ENCODE measurements at places on chromosomes 16 and 17. TPM values are rescaled to one million over a fixed set of nuclear protein-coding genes. Genes with fewer than 3 reads are reported as not detected.
A peak's percentile ranks its signal among the peaks of the same experiment; 100 is the strongest.

DNA sequence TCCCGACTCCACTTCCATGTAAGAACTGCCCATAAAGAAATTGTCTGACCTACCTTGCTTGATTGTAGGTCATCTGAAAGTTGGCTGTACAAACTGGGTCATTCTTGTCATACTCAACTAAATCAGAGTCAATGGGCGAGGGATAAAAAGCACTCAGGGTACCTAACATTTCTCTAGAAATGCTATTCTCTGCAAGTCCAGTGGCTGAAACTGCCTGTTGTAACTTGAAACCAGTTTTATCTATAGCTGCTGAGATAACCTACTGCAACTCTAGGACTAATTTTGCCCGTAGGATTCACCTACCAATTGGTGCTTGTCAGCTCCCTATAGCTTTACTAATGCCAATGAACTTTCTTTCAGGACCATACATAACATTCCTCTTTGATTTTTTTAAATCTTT is 100.1 kb upstream of the GRIN2A start:
- no peaks in the 10 kb centered on the region for H3K4me1 ChIP-seq
- no peaks in the 10 kb centered on the region for H3K27me3 ChIP-seq
- no peaks in the 10 kb centered on the region for H3K36me3 ChIP-seq
- no peak for DNase-seq
- no peak overlapping the region for H3K4me3 ChIP-seq

PDXDC1 gene
- 86.7 TPM for total RNA-seq

- H3K36me3 ChIP-seq, result no peaks in the 10 kb centered on the region
- no peaks in the 10 kb centered on the region for H3K27me3 ChIP-seq
- no peak overlapping the region for H3K27ac ChIP-seq
- DNase-seq, result no peak
- H3K4me3 ChIP-seq, result no peak overlapping the region
- H3K4me1 ChIP-seq, result peaks cover 11% of the 10 kb centered on the region
Observed at GRCh38 chr17:58527949-58528348, 13.5 kb upstream of the MTMR4 start.

- H3K4me1 ChIP-seq, result no peaks in the 10 kb centered on the region
- no peaks in the 10 kb centered on the region for H3K36me3 ChIP-seq
- no peaks in the 10 kb centered on the region for H3K27me3 ChIP-seq
- no peak for DNase-seq
- no peak overlapping the region for H3K4me3 ChIP-seq
Observed at GRCh38 chr17:67021743-67022450, 22.5 kb upstream of the CACNG1 start.

RAB26 gene
- total RNA-seq, result 0.44 TPM

DNA sequence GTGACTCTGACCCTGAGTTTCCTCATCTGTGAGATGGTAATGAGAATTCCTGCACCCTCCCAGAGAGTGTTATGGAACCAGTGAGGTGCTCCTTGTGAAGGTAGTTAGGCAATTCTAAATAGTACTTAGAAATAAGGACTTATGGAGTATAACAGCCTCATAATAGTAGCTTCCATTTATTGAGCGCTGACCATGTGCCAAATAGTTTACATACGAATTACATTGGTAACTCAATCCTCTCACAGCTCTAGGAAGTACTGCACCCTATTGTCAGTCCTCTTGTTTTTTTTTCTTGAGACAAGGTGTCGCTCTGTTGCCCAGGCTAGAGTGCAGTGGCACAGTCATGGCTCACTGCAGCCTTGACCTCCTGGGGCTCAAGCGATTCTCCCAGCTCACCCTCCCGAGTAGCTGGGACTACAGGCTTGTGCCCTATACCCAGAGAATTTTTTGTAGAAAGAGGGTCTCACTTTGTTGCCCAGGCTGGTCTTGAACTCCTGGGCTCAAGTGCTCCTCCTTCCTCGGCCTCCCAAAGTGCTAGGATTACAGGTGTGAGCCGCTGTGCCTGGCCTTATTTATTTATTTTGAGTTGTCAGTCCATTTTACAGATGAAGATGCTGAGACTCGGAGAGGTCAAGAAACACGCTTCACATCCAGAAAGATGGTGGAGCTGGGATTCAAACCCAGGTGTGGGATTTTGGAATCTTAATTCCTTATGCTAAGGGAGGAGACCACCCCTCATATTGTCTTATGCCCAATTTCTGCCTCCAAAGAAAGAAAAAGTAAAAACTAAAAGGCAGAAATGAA is 2.9 kb downstream of the TNS4 start:
- H3K27me3 ChIP-seq, result no peaks in the 10 kb centered on the region
- H3K4me1 ChIP-seq, result no peaks in the 10 kb centered on the region
- H3K4me3 ChIP-seq, result no peak overlapping the region
- DNase-seq, result no peak

- no peak overlapping the region for H3K4me3 ChIP-seq
- no peaks in the 10 kb centered on the region for H3K36me3 ChIP-seq
- no peaks in the 10 kb centered on the region for H3K27me3 ChIP-seq
- H3K4me1 ChIP-seq, result no peaks in the 10 kb centered on the region
- H3K27ac ChIP-seq, result no peak overlapping the region
Observed at GRCh38 chr17:71486261-71486660, 634.6 kb upstream of the SOX9 start.

- DNase-seq, result peak; percentile 81
- H3K27ac ChIP-seq, result peak overlapping the region; percentile 37
- no peaks in the 10 kb centered on the region for H3K36me3 ChIP-seq
Observed at GRCh38 chr16:84518804-84519341, 14.4 kb upstream of the MEAK7 start.

PAQR4 gene
- 1.7 TPM for total RNA-seq

DNA sequence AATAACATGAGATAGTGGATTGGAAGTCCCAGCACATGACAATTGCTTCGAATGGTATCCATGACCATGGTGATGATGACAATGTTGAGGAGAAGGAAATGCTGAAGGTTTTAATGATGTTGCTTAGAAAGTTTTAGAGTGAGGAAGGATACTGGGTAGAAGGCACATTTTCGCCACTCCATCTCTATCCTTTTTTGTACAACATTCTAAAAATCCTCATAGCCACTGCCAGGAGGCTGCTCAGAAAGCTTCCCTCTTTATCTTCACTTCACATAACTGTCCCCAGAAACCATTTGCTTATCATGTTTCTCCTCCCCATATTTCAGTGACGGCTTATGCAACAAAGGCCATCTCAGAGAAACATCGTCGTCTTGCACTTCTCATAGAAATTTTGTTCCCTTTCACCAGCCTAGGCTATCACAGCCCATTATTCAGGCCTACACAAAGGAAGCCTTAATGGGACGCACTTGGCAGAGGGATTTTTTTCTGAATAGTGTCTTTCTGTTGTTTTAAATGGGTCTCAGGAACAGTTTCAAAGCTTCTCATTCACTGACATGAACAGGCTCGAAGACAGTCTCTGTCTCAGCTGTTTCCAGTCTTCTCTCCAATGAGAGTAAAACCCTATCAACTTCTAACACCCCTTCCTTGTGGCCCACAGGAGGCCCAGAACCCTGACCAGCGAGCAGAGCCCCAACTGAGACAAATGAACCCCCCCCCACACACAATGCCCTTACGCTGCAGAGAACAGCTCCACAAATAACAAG is 506.7 kb downstream of the HAPSTR1 start:
- no peak overlapping the region for H3K4me3 ChIP-seq
- no peaks in the 10 kb centered on the region for H3K27me3 ChIP-seq
- no peak for DNase-seq
- H3K4me1 ChIP-seq, result no peaks in the 10 kb centered on the region

FTSJ3 gene
- 62.1 TPM for total RNA-seq

AANAT gene
- not detected for total RNA-seq

DNA sequence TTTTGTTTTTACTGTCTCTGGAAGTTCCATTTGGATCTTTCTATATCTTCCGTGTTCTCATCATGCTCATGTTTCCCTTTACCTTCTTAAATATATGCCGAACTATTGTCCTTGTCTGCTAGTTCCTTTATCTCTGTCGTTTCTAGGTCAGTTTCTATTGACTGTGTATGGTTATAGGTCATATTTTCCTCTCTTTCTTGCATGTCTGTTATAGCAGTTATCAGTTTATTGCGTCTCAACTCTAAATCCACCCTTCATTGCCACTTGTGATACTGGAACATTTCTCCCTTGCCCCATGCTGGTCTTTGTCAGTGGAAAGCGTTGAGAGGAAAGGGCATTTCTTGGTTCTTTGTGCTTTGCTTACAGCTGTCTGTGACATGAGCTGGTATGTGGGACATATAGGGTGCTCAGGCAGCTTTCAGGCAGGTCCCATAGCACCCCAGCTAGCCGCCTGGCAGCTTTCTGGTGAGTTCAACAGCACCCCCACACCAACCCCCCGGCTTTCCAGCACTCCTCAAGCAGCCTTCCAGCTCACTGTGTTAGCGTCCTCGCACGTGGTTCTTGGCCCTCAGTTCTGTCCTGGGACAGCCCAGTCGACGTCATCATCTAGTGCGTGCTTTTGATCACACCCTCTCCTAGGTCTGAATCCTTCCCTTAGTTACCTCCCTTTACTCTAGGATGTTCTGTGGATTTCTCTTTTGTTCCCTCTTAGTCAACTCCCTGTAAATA is 15.4 kb upstream of the DNASE1 start:
- peaks cover 13% of the 10 kb centered on the region for H3K36me3 ChIP-seq
- no peak overlapping the region for H3K4me3 ChIP-seq
- H3K4me1 ChIP-seq, result peaks cover 13% of the 10 kb centered on the region
- H3K27me3 ChIP-seq, result no peaks in the 10 kb centered on the region
- H3K27ac ChIP-seq, result no peak overlapping the region

DNA sequence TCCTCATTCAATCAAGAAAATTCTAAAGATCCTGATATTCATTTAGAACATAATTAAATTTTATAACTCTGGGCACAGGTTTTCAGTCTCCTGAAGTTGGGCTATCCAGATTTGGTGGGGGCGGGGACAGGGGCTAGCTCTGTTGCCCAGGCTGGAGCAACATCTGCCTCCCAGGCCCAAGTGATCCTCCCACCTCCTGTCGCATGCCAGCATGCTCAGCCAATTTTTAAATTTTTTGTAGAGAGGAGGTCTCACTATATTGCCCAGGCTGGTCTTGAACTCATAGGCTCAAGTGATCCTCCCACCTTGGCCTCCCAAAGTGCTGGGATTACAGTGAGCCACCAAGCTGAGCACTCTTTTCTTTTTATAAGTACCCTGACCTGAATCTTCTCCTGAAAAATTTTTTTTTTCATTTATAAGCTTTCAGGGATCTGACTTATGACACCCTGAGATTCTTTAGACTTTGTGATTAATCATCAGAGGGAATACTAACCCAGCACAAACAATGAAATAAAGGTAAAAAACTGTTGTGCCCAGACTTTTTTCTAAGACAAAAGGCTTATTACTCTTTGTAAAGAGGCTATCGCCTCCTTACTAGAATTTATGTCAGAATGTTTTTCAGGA is 62.6 kb downstream of the TUBD1 start:
- peaks cover 78% of the 10 kb centered on the region for H3K4me1 ChIP-seq
- no peaks in the 10 kb centered on the region for H3K27me3 ChIP-seq
- H3K27ac ChIP-seq, result peak overlapping the region; percentile 74
- no peak overlapping the region for H3K4me3 ChIP-seq

MYCBPAP gene
- total RNA-seq, result 6.8 TPM

EVPL gene
- total RNA-seq, result not detected

SEPTIN12 gene
- not detected for total RNA-seq

DNA sequence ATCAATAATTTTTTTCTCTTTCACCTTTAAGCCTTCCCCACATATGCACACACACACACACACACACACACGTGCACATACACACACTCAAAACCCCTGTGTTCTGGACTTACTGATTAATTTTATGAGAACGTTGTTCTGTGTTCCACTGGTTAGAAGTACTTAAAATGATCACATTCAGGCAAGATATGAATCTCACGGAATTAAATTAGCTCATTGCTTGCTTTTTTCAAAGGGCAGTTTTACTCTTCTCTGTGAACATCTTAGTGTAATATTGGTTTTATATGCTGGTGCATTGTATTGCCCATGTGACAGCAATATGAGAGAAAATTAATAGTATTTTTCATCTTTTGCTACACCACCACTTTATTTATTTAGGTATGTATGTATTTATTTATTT is 377.3 kb upstream of the RBFOX1 start:
- H3K4me3 ChIP-seq, result no peak overlapping the region
- H3K27me3 ChIP-seq, result no peaks in the 10 kb centered on the region
- no peak overlapping the region for H3K27ac ChIP-seq
- no peak for DNase-seq
- H3K36me3 ChIP-seq, result no peaks in the 10 kb centered on the region

DNA sequence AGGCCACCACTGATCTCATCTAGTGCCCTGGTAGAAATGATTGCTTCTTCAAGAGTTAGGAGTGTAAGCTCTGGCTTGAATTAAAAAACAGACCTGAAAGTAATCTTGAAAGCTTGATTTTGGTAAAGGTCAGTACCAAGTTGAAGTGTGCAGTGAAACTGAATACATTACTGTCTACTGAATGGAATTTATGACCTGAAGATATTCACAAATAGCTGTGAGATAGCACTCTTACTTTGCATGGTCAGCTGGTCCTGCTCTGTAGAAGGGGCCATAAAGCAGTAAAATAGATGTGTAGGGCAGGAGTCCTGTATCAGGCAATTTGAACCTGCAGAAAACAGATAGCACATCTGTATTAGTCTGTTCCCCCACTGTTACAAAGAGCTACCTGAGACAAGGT is 78.6 kb downstream of the MYH13 start:
- H3K36me3 ChIP-seq, result no peaks in the 10 kb centered on the region
- H3K4me1 ChIP-seq, result no peaks in the 10 kb centered on the region
- no peak for DNase-seq
- no peak overlapping the region for H3K27ac ChIP-seq
- no peak overlapping the region for H3K4me3 ChIP-seq
- no peaks in the 10 kb centered on the region for H3K27me3 ChIP-seq

PTGES3L gene
- total RNA-seq, result 0.20 TPM

ABCA9 gene
- 0.06 TPM for total RNA-seq

GRCh38 chr16:657487-657886 is 8.3 kb downstream of the WDR90 start:
- no peak overlapping the region for H3K4me3 ChIP-seq
- H3K4me1 ChIP-seq, result no peaks in the 10 kb centered on the region
- no peak overlapping the region for H3K27ac ChIP-seq
- no peaks in the 10 kb centered on the region for H3K27me3 ChIP-seq
- no peaks in the 10 kb centered on the region for H3K36me3 ChIP-seq

DNA sequence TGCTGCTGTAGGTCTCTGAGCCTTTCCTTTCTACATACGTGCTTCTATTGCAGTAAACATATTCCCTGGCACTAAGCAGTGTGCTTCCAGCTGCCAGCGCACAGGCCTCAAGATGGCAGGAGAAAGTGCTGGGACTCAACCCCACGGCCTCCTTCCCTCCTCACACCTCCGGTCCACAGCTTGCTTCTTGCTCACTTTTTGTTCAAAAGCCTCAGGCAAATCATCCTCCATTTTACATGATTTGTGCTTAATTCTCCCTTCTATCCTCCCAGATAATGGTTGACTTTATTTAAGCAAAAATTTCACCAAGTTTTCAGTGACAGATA is 5.4 kb downstream of the CDK5R1 start:
- H3K27ac ChIP-seq, result peak overlapping the region; percentile 23
- no peak overlapping the region for H3K4me3 ChIP-seq
- H3K4me1 ChIP-seq, result peaks cover 81% of the 10 kb centered on the region
